ENCODE measurements at places on chromosomes 12 and 14. TPM values are rescaled to one million over a fixed set of nuclear protein-coding genes. Genes with fewer than 3 reads are reported as not detected.

- peak; percentile 52 for DNase-seq
These were observed 3.0 kb upstream of the MAP3K9 start for GRCh38 chr14:70812124-70812818.

DNA sequence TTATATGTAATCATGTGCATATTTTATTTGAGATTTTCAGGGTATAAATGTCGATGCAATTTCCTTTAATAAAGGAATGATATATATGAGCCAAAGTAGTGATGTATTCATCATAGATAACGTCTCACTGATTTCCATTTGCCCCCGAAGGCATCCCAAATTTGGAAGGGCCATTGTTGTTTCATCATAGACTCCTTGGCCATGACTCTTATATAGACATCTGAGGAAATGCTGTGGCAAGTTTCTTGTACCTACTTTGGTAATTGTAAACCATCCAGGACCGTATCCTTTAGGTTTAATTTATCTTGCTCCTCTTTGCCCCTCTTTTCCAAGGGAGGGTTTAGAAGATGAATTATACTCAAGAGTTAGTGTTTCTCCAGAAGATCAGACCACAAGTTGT, 84.7 kb downstream of the SAMD4A start:
- DNase-seq, result no peak

GRCh38 chr14:69459122-69459521, 25.4 kb upstream of the PLEKHD1 start:
- DNase-seq, result no peak

DNA sequence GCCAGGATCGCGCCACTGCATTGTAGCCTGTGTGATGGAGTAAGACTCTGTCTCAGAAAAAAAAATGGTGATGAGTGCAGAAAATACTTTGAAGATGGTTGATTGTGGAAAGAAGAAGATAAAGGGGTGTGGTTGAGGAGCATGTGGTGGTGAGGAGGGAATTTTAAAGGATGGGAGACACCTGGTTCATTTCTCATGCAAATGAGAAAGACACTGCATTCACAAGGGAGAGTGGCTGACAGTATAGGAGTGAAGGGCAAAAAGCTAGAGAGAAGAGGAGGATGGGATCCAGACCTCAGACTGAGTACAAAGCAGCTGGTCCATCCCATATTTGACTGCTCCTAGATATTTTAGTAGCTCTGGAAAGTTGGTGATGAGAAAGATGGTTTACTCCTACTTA, 206.0 kb downstream of the SNAPC1 start:
- DNase-seq, result no peak

DNA sequence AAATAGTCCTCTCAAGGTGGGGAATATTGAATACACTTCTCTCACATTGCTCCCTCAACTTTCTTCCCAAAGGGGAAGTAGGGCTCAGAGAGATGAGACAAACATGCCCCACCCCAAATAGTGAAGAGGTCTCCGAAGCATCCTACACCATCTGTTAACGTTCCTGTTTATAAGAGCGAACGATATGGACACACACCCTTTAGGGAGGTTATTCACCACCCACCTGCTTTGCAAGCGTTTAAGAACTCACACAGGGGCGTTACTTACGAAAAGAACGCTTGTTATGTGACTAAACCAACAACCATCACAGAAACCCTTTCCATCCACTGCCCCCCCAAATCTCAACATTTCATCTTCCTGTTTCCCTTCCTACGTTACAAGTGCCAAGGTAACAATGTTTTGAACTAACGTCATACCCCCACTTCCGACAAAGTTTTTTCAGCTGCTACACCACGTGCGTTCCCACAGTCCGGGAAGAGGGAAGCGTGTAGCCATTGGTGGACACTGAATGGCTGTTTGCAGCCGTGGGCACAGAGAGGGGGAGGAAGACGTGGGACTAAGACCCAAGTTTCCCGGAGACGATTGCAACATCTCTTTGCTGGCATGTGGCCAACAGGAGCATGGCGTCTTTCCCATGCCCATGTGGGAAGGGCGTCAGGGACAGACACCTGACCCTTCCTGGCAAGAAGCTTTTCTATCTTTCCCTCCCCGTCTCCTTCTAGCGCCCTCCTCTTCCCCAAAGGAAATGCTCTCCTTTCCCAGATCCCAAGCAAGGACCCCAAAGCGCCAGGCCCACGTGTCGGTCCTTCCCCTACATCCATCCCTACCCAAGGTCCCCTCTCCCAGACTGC, 1.2 kb downstream of the YBX3 start:
- DNase-seq, result no peak

DNA sequence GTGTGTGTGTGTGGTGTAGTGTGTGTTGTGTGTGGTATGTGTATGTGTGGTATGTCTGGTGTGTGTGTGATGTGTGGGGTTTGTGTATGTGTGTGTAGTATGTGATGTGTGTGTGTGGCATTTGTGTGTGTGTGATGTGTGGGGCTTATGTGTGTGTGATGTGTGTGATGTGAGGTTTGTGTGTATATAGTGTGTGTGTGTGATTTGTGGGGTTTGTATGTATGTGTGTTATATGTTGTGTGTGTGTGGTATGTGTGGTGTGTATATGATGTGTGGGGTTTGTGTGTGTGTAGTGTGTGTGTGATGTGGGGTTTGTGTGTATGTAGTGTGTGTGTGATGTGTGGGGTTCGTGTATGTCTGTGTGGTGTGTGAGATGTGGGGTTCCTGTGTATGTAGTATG, 9.4 kb downstream of the GALNT16 start:
- DNase-seq, result no peak

GRCh38 chr12:42508913-42509460, 80.6 kb downstream of the PRICKLE1 start:
- DNase-seq, result no peak

GRCh38 chr12:131280426-131280825, 326.7 kb downstream of the ADGRD1 start:
- DNase-seq, result peak; percentile 15

- no peak for DNase-seq
These were observed 107.5 kb upstream of the DYRK2 start for GRCh38 chr12:67540920-67541624.

GRCh38 chr12:23954332-23954731, 4.9 kb upstream of the SOX5 start:
- no peak for DNase-seq

- DNase-seq, result no peak
These were observed 8.8 kb downstream of the TBX5 start for GRCh38 chr12:114396869-114397719.

DNA sequence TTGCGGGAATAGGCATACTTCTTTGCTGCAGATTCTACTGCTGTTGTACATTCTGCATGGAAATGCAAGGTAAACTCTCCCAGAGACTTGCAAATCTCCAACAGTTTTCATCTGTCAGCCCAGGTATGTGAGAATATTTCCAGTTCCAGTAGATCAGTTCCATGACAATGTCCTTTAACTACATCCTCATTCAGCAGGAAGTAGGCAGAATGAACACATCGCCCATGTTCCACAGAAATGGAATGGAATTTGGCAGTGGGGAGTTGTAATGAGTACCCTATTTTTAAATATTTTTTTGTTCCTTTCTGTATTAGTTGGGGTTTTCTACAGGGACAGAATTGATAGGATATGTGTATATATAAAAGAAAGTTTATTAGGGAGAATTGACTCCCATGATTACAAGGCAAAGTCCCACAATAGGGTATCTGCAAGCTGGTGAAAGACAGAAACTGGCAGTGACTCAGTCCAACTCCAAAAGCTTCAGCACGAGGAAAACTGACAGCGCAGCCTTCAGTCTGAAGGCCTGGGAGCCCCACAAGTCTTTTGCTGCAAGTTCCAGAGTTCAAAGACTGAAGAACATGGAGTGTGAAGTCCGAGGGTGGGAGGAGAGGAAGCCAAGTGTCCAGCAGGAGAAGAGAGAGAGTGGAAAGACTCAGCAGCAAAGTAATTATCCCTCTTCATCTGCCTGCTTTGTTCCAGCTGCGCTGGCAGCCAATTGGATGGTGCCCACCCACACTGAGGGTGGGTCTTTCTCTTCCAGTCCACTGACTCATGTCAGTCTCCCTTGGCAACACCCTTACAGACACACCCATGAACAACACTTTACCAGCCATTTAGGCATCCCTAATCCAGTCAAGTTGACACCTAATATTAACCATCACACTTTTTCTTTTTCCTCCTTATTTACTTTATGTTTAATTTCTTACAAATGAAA, 110.4 kb upstream of the SCAF11 start:
- DNase-seq, result no peak

GRCh38 chr12:2794736-2795289, at the start of gene FKBP4:
FKBP4 (plus strand) TSS chr12:2794970; CDS start chr12:2795140, 170 bp downstream.
- DNase-seq, result peak; percentile 97

DNA sequence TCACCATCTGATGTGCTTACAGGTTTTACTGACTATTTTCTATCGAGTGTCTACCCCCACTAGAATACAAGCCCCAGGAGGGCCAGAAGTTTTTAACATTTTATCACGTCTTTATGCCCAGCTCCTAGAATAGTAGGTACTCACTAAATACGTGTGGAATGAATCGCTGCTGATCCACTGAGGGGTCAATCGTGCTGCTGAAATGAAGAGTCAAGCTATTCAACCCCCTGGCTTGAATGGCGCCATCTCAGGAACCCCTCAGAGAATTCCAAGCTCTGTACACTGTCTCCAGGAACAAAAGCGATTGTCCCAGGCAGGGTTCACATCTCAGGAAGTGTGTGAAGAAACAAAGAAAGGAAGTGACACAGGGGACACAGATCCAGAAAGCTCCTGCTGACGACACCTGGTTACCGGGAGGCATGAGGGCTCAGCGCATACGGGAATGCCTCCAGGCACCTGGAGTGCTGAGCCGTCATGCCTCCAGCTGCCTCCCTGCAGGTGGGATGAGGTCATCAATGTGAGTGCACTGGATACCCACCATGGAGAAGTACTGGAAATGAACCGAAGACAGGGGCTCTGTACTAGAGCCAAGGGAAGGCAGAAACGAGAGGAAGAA, 45.6 kb downstream of the PITPNM2 start:
- no peak for DNase-seq

TMEM117 gene
- 2.6 TPM for total RNA-seq

ZCCHC8 gene
- 20.1 TPM for total RNA-seq

Data from upper lobe of left lung (tissue), 6 donors.